ENCODE measurements at places on chromosomes 4 and X. TPM values are rescaled to one million over a fixed set of nuclear protein-coding genes. Genes with fewer than 3 reads are reported as not detected.
A peak's percentile ranks its signal among the peaks of the same experiment; 100 is the strongest.

- DNase-seq, result no peak
These were observed 57.2 kb downstream of the RHOXF2B start for GRCh38 chrX:120020305-120020704.

The FIP1L1 gene
- 20.6 TPM for total RNA-seq

DNA sequence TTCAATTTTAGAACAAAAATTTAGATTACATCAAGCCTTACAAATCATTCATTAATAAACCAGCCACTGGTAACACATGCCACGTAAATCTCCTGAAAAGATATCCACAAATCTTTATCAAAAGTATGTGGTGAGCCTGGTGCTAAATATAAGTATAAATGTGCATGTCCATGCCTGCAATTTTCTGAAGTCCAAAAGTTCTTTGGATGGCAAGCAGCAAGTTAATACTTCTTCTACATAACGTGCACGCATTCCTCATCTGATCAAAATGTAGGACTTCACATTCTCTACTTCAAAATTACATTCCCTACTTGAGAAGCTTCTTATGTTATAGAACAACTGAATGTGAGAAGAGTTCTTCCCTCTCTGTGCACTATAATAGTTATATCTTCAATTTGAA lies 49.8 kb downstream of the HHIP start:
- no peak for DNase-seq

The HTN1 gene
- total RNA-seq, result not detected

The RXFP1 gene
- 0.16 TPM for total RNA-seq

The ADH1A gene
- total RNA-seq, result not detected

DNA sequence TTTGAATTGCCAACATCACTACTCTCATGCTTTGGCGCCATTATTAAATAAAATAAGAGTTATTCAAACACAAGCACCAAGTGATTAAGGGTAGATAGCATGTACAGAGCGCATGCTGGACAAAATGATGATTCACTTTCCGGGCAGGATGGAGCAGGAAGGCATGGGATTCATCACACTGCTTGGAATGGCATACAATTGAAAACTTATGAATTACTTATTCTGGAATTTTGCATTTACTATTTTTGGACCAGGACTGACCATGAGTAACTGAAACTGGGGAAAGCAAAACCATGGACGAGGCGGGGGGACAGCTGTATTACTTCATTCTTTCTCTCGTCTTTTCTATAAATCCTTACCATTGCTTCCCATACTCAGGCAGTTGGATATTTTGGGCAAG lies 28.5 kb upstream of the FGF5 start:
- DNase-seq, result no peak

DNA sequence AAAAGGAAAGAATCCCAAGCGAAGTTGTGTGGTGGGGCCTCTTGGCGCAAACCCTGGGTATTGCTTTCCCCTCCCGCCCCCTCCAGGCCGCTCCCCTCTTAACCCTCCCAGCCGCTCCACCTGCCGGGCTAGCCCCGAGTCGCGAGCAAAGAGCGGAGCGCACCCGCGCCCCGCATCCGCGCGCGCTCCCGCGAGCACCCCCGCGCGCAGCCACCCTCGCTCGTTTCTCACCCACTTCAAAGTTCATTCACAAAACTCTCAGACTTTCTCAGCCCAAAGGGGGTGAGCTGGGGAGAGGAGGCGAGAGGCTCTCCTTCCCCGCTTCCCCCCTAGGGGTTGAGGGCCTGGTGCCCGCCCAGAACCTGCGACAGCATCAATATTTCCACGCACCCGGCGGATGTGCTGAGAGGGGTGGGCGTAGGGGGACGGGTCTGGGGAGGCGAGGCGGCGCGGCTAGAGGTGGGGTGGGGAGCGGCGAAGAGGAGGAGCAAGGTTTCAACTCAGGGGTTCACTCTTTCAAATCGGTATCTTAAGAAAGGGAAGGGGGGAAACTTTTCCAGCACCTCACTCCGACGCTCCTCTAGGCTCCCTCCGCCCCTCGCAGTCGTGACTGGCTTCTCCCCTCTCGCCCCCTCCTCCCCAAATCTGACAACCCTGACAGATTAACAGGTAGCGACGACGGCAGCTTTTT lies 1.8 kb downstream of the MAML3 start:
- peak; percentile 83 for DNase-seq

The AFF1 gene
- 98.5 TPM for total RNA-seq

GRCh38 chrX:136339702-136340101 lies 38.9 kb downstream of the ADGRG4 start:
- DNase-seq, result no peak

The EXOC1L gene
- not detected for total RNA-seq

The ZBED1 gene
- 44.0 TPM for total RNA-seq

The PUDP gene
- 20.6 TPM for total RNA-seq

DNA sequence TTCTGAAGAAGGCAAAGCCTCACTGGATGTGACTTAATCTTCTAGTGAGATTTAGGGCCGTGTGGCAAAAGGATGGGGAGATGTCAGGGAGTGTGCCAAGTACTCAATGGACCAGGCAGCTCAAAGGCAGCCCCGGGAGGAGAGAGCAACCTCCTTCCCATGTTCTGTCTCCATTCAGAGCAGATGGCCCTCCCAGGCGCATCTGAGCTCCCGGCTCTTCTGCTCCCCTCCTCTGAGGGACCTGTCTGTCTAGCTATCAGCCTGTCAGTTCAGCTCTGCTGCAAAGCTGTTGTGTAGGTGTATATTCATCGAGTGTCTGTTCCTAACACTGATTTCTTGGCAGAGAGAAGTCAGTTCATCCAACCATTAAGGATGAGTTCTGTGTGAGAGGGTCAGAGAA lies 10.9 kb upstream of the PORCN start:
- no peak for DNase-seq

GRCh38 chrX:154401045-154401799 lies 3.0 kb downstream of the RPL10 start:
- no peak for DNase-seq

The CSN1S1 gene
- total RNA-seq, result not detected

The DCAF12L1 gene
- not detected for total RNA-seq

DNA sequence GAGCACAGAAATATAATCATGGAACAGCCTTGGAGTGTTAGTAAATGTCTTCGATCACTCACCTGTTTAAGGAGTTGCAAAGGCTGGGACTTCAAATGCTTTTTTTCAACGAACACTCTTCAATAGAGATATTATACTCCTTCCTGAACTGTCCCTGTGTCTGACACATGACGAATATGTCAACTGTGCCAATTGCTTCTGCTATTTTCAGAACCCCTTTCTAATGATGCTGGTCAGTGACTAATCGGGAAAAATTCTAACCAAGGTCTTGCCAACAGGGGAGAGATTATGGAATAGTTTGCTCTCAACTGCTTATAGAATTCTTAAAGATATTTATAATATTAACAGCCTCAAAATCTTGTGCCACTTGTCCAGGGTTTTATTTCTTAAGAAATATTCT lies 8.5 kb upstream of the KLHL34 start:
- DNase-seq, result no peak

DNA sequence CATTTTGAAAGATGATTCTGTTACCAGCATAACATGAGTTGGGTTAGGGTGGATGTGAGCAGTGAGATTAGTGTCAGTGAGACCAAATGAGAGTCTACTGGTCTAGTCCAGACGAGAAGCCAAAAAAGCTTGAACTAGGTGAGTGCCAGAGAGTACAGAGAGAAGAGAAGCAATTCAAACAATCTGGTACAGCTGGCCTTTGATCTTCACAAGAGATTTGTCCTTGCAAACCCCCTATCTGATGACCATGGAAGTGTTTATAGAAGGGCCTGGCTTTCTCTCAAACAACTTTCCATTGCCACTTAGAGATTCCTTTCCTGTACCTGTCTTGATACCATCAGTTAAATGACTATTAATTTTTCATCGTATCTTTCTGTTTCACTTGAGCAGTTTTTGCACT lies 128.5 kb downstream of the PPA2 start:
- no peak for DNase-seq

The MAGEB10 gene
- not detected for total RNA-seq

The PAGE5 gene
- total RNA-seq, result not detected

- peak; percentile 69 for DNase-seq
These were observed 72.1 kb downstream of the PRSS12 start for GRCh38 chr4:118280501-118281218.

GRCh38 chr4:5887361-5888221 lies 5.3 kb downstream of the CRMP1 start:
- DNase-seq, result no peak

GRCh38 chr4:20679951-20680350 lies 20.3 kb upstream of the PACRGL start:
- DNase-seq, result no peak

The DRP2 gene
- 0.79 TPM for total RNA-seq

GRCh38 chrX:118062817-118063615 lies 53.6 kb downstream of the KLHL13 start:
- no peak for DNase-seq

The ADGRG2 gene
- not detected for total RNA-seq

- no peak for DNase-seq
These were observed 222.0 kb downstream of the SPRY1 start for GRCh38 chr4:123618606-123619005.

The NUP62CL gene
- 3.5 TPM for total RNA-seq

The LCORL gene
- total RNA-seq, result 31.3 TPM

GRCh38 chr4:85598936-85599335 lies 124.0 kb downstream of the ARHGAP24 start:
- no peak for DNase-seq

- no peak for DNase-seq
These were observed 14.3 kb upstream of the NAT8L start for GRCh38 chr4:2044542-2045517.

DNA sequence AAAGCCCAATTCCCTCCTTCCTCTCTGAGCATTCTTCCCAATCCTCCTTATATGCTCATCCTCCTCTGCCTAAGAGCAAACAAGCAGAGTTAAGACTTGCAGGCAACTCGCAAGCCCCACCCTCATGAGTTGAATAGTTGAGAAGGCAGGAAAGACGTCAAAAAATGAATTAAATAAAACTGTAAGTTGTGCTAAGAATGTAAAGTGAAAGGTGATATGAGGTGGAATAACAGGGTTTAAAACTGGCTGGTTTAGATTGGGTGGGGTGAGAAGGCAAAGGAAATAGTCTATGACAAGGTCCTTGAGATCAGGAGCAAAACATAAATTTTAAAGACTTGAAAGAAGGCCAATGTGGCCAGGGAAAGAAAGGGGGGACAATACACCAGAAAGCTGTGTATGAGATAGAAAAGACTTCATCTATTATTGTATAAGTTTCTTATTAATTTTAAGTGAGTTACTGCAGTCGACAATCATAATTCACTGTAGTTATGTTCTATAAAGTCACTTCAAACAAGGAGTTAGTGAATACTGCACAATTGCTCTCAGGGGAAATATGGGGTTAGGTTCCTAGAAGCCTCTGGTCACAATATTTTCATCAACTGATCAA lies 124.9 kb downstream of the RELL1 start:
- DNase-seq, result no peak

DNA sequence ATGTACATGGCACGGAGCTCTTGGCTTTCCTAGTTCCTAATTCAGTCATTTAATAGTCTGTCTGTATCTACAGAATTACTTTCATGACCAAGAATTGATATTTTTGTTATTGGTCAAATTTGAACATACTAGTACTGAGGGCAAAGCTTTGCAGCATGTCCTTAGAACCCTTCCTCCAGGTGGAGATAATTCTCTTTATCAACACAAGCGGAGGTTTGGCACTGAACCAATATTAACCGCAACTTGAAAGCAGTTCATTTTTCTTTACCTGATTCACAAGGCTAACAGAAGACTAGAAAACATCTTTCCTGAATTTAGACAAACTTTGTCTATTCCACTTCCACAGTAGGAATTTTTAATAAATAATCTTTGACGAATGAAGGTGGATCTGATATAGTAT lies 73.8 kb downstream of the TACR3 start:
- DNase-seq, result no peak

The MTTP gene
- not detected for total RNA-seq

- no peak for DNase-seq
These were observed 164.7 kb downstream of the CHIC2 start for GRCh38 chr4:53899586-53900270.

Data from transverse colon (tissue), 4 donors.